ENCODE measurements at places on chromosomes 1 and 21.
A peak's percentile ranks its signal among the peaks of the same experiment; 100 is the strongest.

- DNase-seq, result no peak
These were observed 54.5 kb downstream of the C8B start for GRCh38 chr1:56911098-56911938.

DNA sequence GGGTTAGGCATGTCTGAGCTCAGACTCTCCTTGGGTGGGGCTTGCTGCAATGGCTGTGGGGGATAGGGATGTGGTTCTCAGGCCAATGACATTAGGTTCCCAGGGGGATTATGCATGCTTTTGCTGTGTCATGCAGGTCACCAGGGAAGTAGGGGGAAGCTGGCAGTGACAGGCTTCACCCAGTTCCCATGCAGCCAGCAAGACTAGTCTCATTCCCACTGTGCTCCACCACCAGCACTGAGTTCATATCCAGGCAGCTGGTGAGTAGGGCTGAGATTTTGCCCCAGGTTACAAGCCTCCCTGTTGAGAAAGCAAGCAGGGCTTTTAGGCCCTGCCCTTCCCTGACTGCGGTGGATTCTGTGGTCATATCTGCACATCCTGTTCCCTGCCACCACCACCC lies 32.1 kb upstream of the PLA2G5 start:
- no peak for DNase-seq

GRCh38 chr1:240906477-240906876 lies 294.5 kb upstream of the GREM2 start:
- no peak for DNase-seq

- DNase-seq, result no peak
These were observed 415 bp upstream of the LAD1 start for GRCh38 chr1:201399352-201400126.

DNA sequence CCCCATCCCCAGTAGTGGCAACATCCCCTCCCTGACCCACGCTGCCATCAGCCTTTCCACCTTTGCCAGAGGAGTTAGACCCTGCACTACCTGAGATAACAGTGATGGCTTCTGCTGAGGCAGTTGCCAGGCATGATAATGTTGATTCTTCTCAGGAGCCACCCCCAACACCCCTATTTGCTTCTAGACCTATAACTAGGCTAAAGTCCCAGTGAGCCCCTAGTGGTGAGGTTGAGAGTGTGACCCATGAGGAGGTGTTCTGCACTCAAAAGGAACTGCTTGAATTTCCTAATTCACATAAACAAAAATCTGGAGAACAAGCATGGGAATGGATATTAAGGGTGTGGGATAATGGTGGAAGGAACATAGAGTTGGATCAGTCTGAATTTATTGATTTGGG lies 159.6 kb upstream of the COL11A1 start:
- DNase-seq, result no peak

- no peak for DNase-seq
These were observed 28.8 kb upstream of the SLC19A1 start for GRCh38 chr21:45570826-45571601.

GRCh38 chr21:33685613-33686197 lies 43.4 kb downstream of the ITSN1 start:
- DNase-seq, result no peak

DNA sequence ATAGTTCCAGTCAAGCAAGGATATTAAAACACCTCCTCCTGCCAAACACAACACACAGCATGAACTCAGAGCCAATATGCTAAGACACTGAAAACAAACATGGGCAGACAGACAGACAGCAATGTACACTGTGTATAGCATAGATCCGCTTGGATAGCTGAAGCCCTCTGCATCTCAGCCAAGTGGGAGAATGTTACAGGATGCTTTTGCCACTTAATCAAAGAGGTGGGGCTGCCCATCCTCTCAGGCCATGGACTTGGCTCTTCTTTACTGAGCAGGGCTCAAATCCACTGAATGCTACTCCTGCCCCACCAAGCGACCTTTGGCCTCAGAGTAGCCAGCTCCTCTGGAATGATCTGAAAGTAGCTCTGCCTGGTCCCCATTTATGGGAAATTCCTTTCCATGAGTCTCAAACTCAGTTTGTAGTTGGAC lies 64.7 kb upstream of the NGF start:
- no peak for DNase-seq

DNA sequence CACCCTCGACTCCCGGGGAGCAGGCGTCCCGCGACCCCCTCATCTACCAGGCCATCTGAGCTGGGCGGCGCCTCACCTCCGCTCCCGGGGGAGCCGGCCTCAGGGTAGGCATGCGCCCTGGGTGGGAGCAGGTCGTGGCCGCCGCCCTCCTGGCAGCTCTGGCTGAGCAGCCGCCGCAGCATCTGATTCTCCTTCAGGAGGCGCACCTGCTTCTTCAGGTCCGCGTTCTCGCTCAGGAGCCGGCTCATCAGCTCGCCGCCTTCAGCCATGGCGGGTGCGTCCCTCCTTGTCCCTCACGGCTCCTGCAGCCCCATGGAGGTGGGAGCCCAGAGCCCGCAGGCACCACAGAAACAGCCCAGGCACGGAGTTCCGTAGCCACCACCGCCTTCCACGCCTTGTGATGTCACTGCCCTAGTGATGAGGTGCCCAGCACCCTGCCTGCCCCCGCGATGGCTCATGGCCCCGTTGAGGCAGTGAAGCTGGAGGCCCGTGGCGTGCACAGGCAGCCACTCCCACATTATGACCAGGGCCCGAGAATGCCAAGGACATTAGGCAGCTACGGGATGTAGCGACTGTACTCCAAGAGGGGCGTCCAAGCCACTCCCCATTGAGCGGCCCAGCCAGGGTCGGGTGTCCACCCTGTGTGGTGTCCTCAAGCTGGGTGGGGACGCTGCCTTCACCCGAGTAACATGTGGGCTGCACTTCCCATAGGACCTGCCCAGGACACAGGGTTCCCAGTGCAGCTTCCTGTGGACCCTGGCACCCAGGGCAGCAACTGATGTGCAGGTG lies 1.5 kb downstream of the SPATC1L start:
- no peak for DNase-seq

GRCh38 chr1:226548256-226549093 lies at the start of gene STUM:
Gene STUM (plus strand): TSS chr1:226548764. CDS start chr1:226548905, 141 bp downstream.
- peak; percentile 12 for DNase-seq

- DNase-seq, result no peak
These were observed 12.0 kb downstream of the SLAMF1 start for GRCh38 chr1:160634543-160635491.

DNA sequence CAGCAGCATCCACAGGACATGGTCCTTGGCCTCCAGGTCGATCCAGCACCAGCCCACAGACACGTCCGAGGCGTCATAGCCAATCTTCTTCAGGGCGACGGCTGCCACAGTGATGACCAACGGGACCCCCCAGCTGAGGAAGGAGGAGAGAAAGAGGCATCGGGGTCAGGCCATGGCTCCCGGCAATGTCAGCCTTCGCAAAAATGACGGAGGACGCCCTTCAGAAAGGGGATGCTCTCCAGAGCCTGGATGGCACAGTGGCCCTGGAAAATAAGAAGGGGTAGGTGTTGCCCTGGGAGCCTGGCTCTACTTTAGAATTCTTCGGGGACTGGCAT lies 17.6 kb downstream of the GPR157 start:
- DNase-seq, result no peak

DNA sequence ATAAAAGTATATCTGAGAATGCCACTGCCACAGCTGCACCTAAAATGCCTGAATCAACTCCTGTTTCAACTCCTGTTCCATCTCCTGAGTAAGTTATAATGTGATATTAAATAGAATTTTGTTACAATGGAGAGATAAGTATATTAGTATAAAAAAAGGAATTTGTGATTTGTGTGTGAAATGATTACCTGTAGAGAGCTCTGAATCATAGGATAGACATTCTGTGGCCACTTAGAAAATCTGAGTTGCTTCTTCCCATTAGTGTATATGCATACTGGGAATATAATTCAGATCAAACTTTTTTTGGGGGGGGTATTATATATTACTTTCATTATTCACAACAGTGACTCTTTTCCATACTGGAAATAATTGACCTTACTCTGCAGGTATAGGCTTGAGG lies 52.9 kb downstream of the SUCO start:
- DNase-seq, result no peak

GRCh38 chr21:33860332-33860879 lies 55.2 kb downstream of the ATP5PO start:
- no peak for DNase-seq

- DNase-seq, result no peak
These were observed 48.0 kb downstream of the RHBG start for GRCh38 chr1:156416993-156417392.

- no peak for DNase-seq
These were observed 197.5 kb upstream of the PTBP2 start for GRCh38 chr1:96524100-96524499.

- DNase-seq, result no peak
These were observed 355.1 kb downstream of the DISC1 start for GRCh38 chr1:231981675-231982074.

- no peak for DNase-seq
These were observed 16.5 kb upstream of the EDN2 start for GRCh38 chr1:41500781-41501518.

All from CD4-positive, alpha-beta T cell treated with Interleukin-12 subunit alpha and Interleukin-12 subunit beta, for 1 hour (primary cell).